Ureter (tissue), 1 donor: ENCODE measurements at places on chromosomes 4 and X.

GRCh38 chr4:59339631-59340030 is 1860.5 kb upstream of the ADGRL3 start:
- no peak for DNase-seq

DNA sequence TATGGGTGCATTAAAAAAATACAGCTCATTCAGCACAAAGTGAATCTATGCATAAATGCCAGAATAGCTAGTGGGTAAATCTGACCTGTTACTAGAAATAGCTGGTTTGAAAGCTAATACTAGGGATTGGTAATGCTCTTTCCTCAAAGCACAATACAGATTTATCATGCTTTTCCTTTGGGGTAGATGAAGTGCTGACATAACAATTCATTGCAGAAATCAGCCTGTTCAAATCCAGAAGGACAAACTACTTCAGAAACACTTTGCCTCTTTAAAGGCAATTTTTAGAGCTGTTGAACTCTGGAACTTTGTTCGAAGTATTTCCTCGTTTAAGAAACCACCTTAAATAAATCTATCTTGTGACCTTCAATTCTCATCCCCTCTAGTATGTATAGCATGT is 957.9 kb downstream of the ARAP2 start:
- no peak for DNase-seq

- DNase-seq, result no peak
Measured at GRCh38 chr4:65242156-65242846, 428.0 kb downstream of the EPHA5 start.

DNA sequence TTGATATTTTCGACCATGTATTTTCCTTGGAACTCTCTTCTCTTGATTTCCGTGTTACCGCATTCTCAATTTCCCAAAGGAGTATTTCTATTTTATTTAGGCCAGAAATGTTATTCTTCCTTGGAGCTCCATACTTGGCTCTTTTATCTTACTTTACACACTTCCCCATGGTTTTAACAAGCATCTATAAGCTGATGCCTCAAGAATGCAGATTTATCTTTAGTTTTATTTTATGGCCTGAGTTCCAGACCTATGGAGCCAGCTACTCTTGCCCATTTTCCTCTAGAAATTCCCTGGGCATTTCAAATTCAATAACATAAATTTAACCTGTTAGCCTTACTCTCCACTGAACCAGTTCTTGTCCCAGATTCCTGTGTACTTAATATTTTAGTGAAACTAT is 43.7 kb downstream of the SULT1E1 start:
- no peak for DNase-seq

DNA sequence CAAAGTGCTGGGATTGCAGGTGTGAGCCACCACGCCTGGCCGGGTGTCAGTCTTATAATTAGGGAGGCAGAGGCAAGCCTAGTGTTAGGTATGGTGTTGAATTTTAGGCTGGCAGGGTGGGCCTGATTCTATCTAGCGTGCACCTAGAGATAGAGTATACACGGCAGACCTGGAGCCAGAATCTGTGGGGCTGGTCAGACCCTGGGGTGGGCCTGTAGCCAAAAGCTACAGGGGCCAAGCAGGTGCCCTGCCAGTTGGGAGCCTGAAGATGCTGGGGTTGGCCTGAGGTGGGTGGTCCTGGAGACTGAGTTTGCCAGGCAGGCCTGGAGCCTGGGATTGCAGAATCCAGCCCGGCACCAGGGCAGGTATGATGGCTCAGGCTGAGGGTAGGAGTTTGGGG is 1580.3 kb downstream of the ARAP2 start:
- no peak for DNase-seq

DNA sequence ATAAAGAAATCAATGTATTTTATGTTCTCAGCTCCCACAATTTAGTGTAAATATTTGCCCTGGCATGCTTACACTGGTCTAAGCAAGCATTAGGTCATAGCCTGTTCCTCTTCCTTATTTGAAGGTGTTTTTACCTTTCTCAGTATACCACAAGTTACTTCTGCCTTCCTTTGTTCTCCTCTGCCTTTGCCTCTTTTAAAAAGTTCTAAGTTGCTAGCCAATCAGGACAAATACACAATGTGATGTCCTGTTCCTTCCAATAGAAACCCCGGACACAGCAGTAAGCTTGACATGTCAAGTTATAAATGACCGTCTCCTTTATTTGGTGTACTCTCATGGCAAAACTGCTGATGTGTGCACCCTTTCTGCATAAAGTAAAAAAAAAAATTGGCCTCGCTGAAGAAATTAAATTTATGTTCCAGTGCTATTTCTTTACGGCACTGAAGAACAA is 49.4 kb downstream of the UGT2B10 start:
- DNase-seq, result no peak

GRCh38 chr4:158521484-158522088 is at the start of gene RXFP1:
Gene RXFP1, plus strand, starts transcription at chr4:158521882. Its CDS starts 95 bp downstream, at chr4:158521977.
- no peak for DNase-seq

DNA sequence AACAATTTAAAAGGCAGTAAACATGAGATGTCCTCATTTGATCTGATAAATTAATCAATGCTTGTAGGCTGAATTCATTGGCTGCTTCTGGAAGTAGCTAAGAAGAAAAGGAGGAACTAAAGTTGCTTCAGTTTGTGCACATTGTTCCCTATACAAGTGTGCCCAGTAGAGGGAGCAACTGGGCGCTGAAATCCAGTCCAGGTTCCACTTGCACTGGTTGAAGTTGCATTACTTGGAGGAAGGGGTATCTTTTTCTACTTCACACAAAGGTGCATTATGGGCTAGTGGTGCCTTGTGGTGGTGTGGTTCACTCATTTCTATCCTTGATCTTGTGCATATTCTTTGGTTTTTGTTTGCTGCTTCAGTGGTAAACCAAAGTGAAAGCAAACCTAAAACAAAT is 67.9 kb upstream of the SOX3 start:
- DNase-seq, result peak; percentile 48

DNA sequence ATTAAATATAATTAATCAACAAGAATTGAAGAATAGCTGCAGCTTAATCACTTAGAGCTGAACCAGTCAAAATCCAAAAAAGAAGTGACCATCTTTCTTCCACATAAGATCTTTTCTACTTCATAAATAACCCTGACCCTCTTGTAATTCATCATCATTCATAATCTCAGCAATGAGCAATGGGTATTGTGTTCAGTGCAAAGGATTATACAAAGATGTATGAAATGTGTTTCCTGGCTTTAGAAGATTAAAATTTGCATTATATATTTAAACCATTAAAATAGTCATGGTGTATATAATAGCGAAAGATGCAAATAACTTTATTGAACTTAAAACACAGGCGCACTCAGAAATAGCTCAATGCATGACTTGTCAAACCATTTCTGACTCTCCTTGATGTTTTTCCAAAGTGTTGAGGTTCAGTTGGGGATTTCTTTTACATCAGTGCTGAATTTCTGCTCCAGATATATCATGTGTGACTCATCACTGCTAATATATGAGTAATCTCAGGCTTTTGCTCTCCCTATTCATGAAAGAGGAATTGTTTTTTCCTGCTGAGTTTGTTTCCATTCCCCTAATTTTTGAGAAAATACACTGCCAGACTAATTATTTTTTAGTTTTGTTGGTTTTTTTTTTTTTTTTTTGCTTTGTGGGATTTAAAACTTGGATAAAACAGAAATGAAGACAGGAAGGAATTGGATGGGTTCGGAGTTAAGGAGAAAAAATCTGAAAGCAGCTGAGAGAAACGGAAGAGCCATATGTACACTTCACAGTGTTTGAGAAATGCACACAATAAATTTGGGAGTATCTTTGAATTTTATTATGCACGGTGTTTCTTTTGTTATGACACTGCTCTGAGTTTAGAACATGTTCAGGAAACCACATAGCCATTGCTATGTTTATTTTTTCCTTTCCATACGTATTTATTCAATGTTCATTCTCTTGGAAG is 290.1 kb upstream of the PCDH7 start:
- DNase-seq, result no peak

- no peak for DNase-seq
Measured at GRCh38 chrX:20111271-20111670, 5.4 kb downstream of the MAP7D2 start.

DNA sequence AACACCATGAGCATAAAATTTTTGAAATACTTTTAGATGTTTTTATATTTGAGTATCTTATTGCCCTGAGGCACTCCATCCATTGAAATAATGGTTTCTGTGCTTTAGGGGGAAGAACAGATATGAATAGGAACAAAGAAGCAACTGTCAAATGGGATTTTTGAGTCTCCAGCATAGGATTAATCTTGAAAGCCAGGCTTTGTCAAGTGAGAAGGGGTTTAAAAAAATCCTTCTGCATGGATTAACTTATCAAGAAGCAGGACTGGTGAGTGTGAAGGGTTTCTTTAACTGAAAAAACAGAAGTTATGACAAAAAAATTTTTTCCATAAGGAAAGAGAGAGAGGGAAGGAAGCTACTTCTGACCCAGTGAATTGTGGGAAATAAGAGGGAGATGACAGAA is 7.6 kb upstream of the NUDT9 start:
- no peak for DNase-seq

DNA sequence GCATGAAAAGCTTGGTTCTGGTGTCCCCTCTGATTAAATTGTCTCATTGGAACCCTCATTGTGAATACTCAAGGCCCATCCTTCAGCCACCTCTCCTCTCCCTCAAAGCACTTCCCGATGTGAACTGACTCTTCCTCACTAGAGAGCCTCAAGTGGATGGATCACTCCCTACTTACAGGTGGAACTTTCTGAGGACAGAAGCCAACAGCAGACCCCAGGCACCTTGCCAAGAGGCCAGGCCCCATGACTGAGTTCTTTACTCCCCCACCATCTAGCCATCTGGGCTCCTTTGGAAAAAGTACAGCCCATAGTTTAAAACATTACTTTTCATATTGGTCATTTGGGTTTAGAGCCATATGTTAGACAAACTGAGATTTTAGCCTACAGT is 224.1 kb downstream of the SHROOM3 start:
- no peak for DNase-seq

DNA sequence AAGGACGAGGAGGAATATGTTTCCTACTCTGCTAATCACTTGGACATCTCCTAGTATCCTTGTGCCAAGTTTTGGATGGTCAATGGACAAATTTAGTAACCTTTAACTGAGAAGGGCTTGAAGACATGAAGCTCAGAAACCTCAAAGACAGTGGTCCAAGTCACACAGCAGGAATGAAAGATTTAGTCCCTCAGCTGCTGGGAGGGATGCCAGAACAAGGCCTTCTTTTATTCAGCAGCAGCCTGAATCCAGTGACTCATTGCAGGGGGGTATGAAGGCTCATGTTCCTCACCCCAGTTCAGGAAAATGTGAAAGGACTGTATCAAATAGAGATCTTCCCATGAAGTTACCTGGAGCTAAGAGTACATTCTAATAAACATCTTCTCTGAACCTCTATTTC is 214.9 kb upstream of the UGT8 start:
- DNase-seq, result no peak

GRCh38 chr4:52883183-52883621 is 21.1 kb downstream of the RASL11B start:
- DNase-seq, result no peak

- no peak for DNase-seq
Measured at GRCh38 chr4:41077628-41078027, 136.7 kb downstream of the APBB2 start.

- DNase-seq, result no peak
Measured at GRCh38 chr4:10184041-10184440, 67.4 kb upstream of the WDR1 start.

GRCh38 chr4:123304151-123304964 is 92.2 kb upstream of the SPRY1 start:
- DNase-seq, result no peak

- no peak for DNase-seq
Measured at GRCh38 chrX:116490104-116490503, 27.3 kb upstream of the CT83 start.

GRCh38 chr4:87227751-87228151 is 7.3 kb upstream of the KLHL8 start:
- no peak for DNase-seq

- DNase-seq, result no peak
Measured at GRCh38 chr4:15755321-15756155, 22.6 kb upstream of the CD38 start.

GRCh38 chr4:167906851-167907250 is 185.5 kb upstream of the ANXA10 start:
- no peak for DNase-seq

- DNase-seq, result no peak
Measured at GRCh38 chr4:110636171-110636679, 13.3 kb upstream of the PITX2 start.

GRCh38 chr4:94577136-94577535 is 125.4 kb downstream of the PDLIM5 start:
- DNase-seq, result no peak

DNA sequence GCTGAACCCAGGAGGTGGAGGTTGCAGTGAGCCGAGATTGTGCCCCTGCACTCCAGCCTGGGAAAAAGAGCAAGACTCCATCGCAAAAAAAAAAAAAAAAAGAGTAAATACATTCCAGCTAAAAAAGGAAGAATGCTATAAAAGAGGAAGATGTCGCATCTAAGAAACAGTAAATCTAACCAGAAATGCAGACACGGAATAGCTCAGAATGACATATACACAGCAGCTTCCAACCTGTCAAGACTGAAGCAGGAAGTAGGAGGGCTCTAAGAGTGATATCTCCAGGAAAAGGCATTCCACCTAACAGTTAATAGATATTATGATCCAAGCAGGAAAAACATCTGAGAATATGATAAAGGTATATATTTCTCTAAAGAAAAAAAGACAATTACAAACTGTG is 16.0 kb downstream of the CLOCK start:
- no peak for DNase-seq

- DNase-seq, result no peak
Measured at GRCh38 chrX:79412972-79413371, 45.8 kb upstream of the ITM2A start.

DNA sequence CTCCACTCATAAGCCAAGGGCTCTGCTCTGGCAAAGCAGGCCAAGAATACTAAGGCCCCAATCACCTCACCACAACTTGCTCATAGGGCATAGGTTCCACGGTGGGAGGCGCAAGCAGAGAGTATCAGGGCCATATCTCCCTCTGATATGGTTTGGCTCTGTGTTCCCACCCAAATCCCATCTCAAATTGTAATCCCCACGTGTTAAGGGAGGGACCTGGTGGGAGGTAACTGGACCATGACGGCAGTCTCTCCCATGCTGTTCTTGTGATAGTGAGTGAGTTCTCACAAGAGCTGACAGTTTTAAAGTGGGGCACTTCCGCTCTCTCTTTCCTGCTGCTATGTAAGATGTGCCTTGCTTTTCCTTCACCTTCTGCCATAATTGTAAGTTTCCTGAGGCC is 88.7 kb downstream of the SHROOM4 start:
- no peak for DNase-seq
